Amygdala (tissue), 56 donors: ENCODE measurements at places on chromosomes 5 and 9.

- no peak for DNase-seq
Measured at GRCh38 chr9:129619787-129620668, 873 bp downstream of the C9orf50 start.

DNA sequence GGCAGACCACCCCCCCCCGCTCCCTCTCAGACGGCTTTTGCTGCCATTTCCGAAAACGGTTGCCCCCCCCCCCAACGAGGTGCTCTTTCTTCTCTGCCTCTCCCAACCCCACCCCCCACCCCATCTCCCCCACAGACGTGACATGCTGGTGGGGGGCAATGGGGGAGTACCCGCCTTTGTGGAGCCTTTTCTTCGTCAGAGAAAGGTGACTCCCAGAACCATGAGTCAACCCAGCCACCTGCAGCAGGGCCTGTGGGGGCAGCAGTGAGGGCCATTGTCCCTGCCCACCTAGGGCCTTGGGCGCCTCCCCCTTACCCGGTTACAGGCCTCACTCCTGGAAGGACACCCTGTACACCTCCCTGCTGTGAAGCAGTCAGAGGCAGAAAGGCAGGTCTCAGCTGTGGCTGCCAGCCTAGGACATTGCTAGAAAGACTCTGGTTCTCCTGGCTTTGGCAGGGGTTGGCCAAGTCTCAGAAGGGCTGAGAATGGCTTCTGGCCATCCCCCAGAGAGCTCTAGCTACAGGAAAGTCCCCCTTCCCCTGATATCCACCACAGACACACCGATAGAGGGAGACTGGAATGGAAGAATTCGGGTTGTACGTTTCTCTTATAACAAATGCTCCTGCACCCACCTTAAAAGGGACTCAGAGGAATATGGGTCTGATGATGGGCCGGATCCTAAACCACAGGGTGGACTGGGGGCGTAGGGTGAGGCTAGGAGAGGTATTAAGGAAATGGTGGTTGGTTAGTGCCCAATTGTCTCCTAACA is 2.2 kb downstream of the DNAJB5 start:
- peak; percentile 54 for DNase-seq

DNA sequence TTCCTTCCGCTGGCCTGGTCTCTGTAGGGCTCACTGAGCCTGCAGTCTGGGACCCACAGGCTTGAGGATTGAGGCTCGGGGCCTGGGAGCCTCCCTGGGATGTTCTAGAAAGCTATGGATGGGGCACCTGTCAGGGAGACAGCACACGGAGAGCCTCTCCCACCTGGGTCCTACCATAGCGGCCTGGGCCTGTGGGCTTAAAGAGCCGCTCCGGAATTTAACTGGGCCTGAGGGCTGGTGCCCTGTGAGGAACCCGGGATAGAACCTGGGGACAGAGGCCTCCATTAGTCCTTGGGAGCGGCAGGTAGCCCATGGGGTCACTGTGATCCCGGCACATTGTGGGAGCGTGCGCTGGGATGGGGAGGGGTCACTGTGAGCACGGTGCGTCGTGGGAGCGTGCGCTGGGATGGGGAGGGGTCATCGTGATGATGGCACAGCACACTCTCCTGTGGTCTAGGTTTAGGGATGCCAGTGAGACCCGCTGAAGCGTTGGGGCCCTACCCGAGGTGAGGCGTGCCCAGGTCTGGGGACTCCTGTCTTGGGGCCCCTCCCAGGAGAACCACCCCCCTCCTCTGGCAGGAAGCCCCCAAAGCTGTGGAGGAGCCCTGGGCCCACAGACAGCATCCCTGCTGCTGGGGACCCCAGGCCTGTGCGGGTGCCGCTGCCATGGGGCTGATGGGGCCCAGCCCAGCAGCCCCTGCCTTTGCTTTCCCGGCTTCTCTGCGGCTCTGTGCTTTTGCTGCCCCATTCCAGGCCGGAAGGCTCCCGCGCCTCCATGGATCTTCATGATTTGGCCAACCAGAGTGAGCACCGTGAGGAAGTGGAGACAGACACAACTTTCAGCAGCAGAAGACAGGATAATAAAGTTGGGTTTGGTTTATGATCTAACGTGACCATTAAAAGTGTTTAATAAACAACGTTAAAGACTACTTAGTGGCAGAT is 3.4 kb upstream of the CEP72 start:
- no peak for DNase-seq

DNA sequence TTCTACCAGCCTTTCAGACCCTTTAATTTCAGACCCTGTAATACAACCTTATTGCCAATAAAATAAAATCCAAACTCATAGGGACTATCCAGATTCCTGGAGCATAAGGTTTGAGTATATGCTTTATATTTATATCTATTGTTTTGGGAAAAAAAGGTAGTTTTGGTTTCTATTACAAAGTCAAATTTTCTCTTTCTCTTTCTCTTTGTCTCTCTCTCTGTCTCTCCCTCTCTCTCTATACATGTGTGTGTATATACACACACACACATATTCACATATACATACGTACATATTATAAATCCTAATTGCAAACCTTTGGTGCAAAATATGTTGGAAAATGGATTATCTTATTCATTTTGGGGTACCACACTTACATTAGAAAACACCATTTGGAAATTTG is 39.0 kb downstream of the TMEM232 start:
- DNase-seq = no peak

DNA sequence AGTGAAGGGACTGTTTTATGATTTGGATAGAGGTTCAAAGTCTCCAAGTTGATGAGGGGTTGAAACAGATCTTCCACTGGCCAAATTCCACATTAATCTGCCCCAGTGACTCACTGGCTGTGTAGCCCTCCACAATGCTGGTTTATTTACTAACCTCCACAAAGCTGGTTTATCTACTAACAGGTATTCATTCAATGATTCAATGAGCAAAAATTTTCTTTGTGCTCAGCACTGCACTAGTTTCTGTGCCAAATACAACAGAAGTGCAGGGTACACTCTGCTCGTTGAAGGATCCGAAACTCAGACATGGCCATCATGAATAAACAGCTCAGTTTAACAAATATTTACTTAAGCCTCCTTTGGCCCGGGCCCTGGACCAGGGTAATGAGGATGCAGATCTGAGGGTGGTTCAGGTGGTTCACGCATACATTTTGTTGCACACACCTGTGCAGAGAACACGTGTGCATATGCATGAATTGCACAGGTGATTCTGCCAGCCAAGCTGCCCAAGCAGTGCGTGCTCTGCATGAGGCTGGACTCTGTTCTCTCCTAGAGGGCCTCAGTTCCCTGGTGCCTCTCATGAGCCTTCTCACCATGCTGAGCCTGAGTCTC is 71.0 kb downstream of the SH3PXD2B start:
- DNase-seq = no peak

DNA sequence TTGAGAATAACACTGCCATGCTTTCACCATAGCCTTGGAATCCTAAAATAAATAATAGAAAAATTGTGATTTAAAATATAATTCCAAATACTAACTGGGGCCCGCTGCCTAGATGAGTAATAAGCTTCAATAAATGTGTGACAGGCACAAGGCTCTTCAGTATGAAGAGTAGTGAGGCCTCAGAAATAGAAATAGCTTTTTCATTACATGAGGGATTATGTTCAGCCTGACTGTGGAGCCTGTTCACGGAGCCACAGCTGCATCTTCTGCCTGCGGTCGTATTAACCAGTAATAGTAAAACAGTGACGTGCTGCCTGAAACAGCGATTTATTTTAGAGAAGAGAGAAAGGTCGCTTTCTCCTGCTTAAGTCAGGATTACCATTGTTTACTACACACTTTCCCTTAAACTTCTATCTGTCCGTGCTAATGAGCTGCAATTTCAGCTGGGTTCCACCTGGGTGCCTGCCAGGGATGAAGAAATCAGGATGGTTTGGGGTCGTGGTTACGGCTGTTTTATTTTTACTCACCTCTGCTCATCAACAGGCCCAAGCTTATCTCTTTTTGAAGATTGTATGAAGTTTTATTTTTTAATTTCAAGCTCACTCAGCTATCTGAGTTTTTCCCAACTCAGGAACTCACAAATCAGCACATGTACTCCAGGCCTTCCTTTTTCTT is 284.9 kb upstream of the WWC1 start:
- DNase-seq = no peak

DNA sequence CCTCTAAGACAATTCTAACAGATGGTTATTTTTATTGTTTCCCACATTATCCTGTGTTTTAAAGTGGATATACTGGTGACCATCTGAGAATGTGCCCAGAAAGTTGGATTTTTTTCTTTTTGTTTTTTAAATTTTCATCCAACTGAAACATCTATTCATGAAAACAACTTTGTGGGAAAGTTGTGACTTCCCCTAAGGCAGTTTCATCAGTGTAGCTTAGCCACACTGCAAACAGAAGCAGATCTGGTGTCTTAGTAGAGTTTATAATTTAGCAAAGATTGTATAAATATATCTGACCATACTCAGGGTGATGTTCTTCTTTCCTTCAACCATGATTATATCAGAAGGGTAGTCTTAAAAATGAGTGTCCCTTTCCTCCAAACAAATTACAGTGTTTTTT is 1241.3 kb downstream of the MAT2B start:
- DNase-seq = no peak

GRCh38 chr9:19163631-19164030 is 36.3 kb upstream of the PLIN2 start:
- DNase-seq = no peak

- no peak for DNase-seq
Measured at GRCh38 chr5:121415270-121415669, 436.4 kb upstream of the FTMT start.

- no peak for DNase-seq
Measured at GRCh38 chr9:73046769-73047168, 93.9 kb upstream of the ALDH1A1 start.

DNA sequence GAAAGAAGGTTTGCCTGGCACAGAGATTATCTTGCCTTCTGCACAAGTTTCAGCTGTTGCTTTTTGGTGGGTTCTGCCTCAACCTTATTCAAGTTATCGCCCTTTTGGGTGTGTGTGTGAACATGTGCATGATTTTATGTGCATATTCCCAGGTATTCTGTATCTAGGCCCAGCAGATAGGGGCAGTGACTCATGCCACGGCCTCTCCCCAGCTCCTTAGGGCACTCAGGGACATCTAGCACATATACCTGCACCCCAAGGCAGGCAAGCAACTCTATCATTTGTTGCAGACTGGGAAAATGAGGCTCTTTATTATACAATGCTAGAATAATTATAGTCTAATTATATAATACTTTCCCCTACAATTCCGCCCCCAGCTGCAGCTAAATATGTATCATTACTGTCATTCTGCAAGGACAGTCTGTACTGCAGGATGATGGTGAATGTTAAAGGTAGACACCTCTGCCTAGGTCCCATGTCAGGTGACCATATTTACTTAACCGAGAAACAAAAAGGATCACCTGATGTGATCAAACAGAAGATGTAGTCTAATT is 128.9 kb downstream of the PDE8B start:
- no peak for DNase-seq

GRCh38 chr5:6302684-6303083 is 75.7 kb downstream of the MED10 start:
- no peak for DNase-seq

GRCh38 chr5:59259237-59259636 is 634.3 kb downstream of the PDE4D start:
- DNase-seq = no peak

DNA sequence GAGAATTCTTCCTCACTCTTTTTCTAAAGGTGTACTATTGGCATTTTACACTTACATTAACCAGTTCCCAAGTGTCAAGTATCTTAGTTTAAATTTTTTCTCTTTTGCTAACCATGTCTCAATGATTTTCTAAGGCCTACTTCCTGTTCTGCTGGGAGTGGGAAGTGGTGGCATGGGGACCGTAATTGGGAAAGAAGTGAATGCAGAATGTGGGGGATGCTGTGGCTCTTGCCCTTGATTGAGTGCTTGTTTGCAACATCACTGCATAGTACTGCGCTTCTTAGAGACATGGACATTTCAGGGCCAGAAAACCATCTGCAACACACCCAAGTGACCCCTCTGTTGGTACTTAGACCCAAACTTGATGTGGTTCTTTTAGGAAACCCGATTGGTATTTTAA is 32.8 kb downstream of the MRRF start:
- no peak for DNase-seq

GRCh38 chr5:92963800-92964199 is 617.2 kb downstream of the NR2F1-AS1 start:
- DNase-seq = no peak

- DNase-seq = no peak
Measured at GRCh38 chr5:67983251-67984110, 232.1 kb upstream of the PIK3R1 start.

DNA sequence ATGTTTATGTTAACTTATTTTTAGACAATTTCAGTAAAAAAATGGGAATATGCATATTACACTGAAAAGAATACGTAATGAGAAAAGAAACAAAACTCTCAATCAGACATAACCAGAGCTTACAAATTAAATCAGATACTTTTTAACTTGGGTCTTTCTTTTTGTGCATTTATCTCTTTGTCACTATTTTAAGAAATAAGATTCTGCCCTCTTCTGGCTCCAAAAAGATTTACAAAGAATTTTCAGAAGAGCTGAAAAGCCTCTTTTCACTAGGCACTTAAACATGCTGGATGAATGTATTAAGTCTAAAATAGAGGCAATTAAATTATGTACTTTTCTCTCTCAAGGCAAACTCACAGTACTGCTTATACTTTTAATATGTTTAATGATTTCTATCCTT is 55.5 kb downstream of the CEP120 start:
- DNase-seq = no peak

GRCh38 chr5:17258431-17258830 is 41.0 kb downstream of the BASP1 start:
- DNase-seq = no peak

GRCh38 chr9:75378036-75378435 is 289.7 kb downstream of the OSTF1 start:
- no peak for DNase-seq

GRCh38 chr5:14406554-14406849 is 175.1 kb upstream of the OTULINL start:
- DNase-seq = no peak

- DNase-seq = no peak
Measured at GRCh38 chr5:135834639-135835529, at the start of gene SLC25A48. SLC25A48 (plus strand) TSS chr5:135834663; CDS start chr5:135834848, 185 bp downstream.

- DNase-seq = no peak
Measured at GRCh38 chr9:137319739-137320551, 17.9 kb upstream of the NRARP start.
